ENCODE measurements at places on chromosomes 13 and 19. TPM values are rescaled to one million over a fixed set of nuclear protein-coding genes. Genes with fewer than 3 reads are reported as not detected.

DNA sequence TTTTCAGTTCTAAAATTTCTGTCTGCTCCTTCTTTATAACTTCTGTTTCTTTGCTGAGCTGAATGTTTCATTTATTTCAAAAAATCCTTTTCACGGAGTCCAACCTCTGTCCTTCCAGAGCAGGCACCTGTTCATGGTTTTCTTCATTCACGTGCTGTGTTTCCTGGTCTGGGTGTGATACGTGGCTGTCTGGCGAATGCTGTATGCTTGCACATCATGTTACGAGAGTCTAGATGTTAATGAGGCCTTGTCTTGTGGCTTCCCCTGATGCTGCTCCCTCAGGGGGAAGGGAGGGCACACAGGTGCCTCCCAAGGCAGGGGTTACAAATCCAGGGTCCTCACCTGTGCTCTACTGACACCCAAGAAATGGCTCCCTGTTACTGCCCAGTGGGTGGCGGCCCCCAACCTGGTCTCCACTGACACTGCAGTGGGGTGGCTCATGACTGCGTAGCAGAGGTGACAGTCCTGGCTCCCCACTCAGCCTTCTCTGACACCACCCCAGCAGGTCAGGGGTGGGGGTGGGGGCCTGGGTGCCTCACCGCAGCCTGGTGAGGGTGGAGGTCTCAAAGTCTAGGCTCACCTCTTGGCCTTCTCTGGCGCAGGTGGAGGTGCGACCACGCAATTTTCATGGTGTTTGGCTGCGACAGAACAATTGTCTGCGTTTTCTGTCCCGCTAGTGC, 20.1 kb upstream of the RAB20 start:
- no peak overlapping the region for H3K27ac ChIP-seq
- no peaks in the 10 kb centered on the region for H3K36me3 ChIP-seq
- peaks cover 13% of the 10 kb centered on the region for H3K27me3 ChIP-seq
- no peak overlapping the region for H3K4me3 ChIP-seq
- ATAC-seq, result no peak

GRCh38 chr13:44801990-44802389, 187.3 kb downstream of the NUFIP1 start:
- no peaks in the 10 kb centered on the region for H3K36me3 ChIP-seq
- H3K27me3 ChIP-seq, result no peaks in the 10 kb centered on the region
- no peak for ATAC-seq
- H3K4me1 ChIP-seq, result no peaks in the 10 kb centered on the region

DNA sequence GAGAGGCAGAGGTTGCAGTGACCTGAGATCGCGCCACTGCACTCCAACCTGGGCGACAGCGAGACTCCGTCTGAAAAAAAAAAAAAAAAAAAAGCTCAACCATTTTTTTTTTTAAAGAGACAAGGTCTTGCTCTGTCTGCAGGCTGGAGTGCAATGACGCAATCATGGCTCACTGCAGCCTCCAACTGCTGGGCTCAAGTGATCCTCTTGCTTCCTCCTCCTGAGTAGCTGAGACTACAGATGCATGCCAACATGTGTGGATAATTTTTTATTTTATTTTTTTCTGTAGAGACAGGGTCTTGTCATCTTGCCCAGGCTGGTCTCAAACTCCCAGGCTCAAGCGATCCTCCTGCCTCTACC, 10.3 kb downstream of the EHD2 start:
- H3K27me3 ChIP-seq, result no peaks in the 10 kb centered on the region
- H3K4me3 ChIP-seq, result peak overlapping the region; percentile 6
- peak; percentile 35 for ATAC-seq

- no peaks in the 10 kb centered on the region for H3K4me1 ChIP-seq
- H3K27me3 ChIP-seq, result no peaks in the 10 kb centered on the region
- peaks cover 21% of the 10 kb centered on the region for H3K36me3 ChIP-seq
- no peak overlapping the region for H3K4me3 ChIP-seq
- no peak for ATAC-seq
- H3K27ac ChIP-seq, result no peak overlapping the region
These were observed 7.9 kb upstream of the ZNF606 start for GRCh38 chr19:58010507-58010906.

GRCh38 chr19:30593975-30594745, 222.0 kb downstream of the ZNF536 start:
- no peak overlapping the region for H3K27ac ChIP-seq
- no peak overlapping the region for H3K4me3 ChIP-seq
- no peaks in the 10 kb centered on the region for H3K36me3 ChIP-seq

PRR20B gene
- not detected for total RNA-seq
